Diencephalon (tissue), 1 donor: ENCODE measurements at places on chromosomes 3 and 15. TPM values are rescaled to one million over a fixed set of nuclear protein-coding genes. Genes with fewer than 3 reads are reported as not detected.

OR5AC2 gene
- not detected for total RNA-seq

HHLA2 gene
- not detected for total RNA-seq

ADAMTS17 gene
- total RNA-seq: 6.0 TPM

APBA2 gene
- total RNA-seq: 129 TPM

TM6SF1 gene
- 5.8 TPM for total RNA-seq

MIX23 gene
- total RNA-seq: 24.7 TPM

COL6A5 gene
- 0.69 TPM for total RNA-seq

FBXO40 gene
- not detected for total RNA-seq

DAZL gene
- total RNA-seq: 0.23 TPM

KNG1 gene
- not detected for total RNA-seq

TRH gene
- total RNA-seq: 29.1 TPM

PRKCD gene
- 5.8 TPM for total RNA-seq

SLC2A2 gene
- total RNA-seq: not detected

GHSR gene
- 0.69 TPM for total RNA-seq

FES gene
- 6.0 TPM for total RNA-seq

GABRB3 gene
- total RNA-seq: 141 TPM

FBXW12 gene
- 1.8 TPM for total RNA-seq

ANKRD63 gene
- 2.3 TPM for total RNA-seq

SLC35G2 gene
- total RNA-seq: 33.0 TPM

ASB14 gene
- total RNA-seq: 0.69 TPM

IGSF11 gene
- total RNA-seq: 19.6 TPM

RTP1 gene
- total RNA-seq: 3.2 TPM

SERPINI2 gene
- 3.7 TPM for total RNA-seq

GOLGA8J gene
- 0.23 TPM for total RNA-seq

ACTC1 gene
- 1.8 TPM for total RNA-seq

C2CD4A gene
- total RNA-seq: under 0.01 TPM

CYP1A2 gene
- total RNA-seq: not detected

TRIM42 gene
- not detected for total RNA-seq

MGLL gene
- total RNA-seq: 43.4 TPM

AADACL2 gene
- total RNA-seq: not detected

SPTSSB gene
- total RNA-seq: 33.9 TPM

HDAC11 gene
- 17.8 TPM for total RNA-seq

ERICH6 gene
- total RNA-seq: 0.46 TPM

ABHD14A gene
- total RNA-seq: 33.0 TPM

CLDN1 gene
- total RNA-seq: 3.0 TPM

SLC28A1 gene
- 0.23 TPM for total RNA-seq

LIPH gene
- 0.46 TPM for total RNA-seq

PLSCR2 gene
- not detected for total RNA-seq

CTSH gene
- total RNA-seq: 32.3 TPM

A4GNT gene
- not detected for total RNA-seq

GRK7 gene
- total RNA-seq: not detected

LMAN1L gene
- not detected for total RNA-seq

LRRC31 gene
- total RNA-seq: not detected

CELSR3 gene
- total RNA-seq: 30.4 TPM

SH2D7 gene
- not detected for total RNA-seq

GOLGA6L22 gene
- total RNA-seq: not detected

EPHA3 gene
- total RNA-seq: 55.6 TPM

MRPL3 gene
- total RNA-seq: 116 TPM

GPR15 gene
- not detected for total RNA-seq

DUT gene
- total RNA-seq: 72.7 TPM

SLC15A2 gene
- 29.5 TPM for total RNA-seq

PP2D1 gene
- total RNA-seq: not detected

SAMMSON gene
- 0.23 TPM for total RNA-seq

CEMIP gene
- total RNA-seq: 3.9 TPM

RAB7A gene
- 55.6 TPM for total RNA-seq

HDC gene
- total RNA-seq: 22.1 TPM
